T-helper 1 cell (primary cell): ENCODE measurements at places on chromosomes 16 and 17.

GRCh38 chr17:79410681-79411080 is 200.2 kb downstream of the RBFOX3 start:
- DNase-seq, result no peak

- no peak for DNase-seq
Observed at GRCh38 chr17:45312477-45313420, 4.1 kb downstream of the MAP3K14 start.

- DNase-seq, result no peak
Observed at GRCh38 chr17:76078860-76079534, at the start of gene ZACN. ZACN (plus strand) TSS chr17:76079182; CDS start chr17:76079265, 83 bp downstream.

DNA sequence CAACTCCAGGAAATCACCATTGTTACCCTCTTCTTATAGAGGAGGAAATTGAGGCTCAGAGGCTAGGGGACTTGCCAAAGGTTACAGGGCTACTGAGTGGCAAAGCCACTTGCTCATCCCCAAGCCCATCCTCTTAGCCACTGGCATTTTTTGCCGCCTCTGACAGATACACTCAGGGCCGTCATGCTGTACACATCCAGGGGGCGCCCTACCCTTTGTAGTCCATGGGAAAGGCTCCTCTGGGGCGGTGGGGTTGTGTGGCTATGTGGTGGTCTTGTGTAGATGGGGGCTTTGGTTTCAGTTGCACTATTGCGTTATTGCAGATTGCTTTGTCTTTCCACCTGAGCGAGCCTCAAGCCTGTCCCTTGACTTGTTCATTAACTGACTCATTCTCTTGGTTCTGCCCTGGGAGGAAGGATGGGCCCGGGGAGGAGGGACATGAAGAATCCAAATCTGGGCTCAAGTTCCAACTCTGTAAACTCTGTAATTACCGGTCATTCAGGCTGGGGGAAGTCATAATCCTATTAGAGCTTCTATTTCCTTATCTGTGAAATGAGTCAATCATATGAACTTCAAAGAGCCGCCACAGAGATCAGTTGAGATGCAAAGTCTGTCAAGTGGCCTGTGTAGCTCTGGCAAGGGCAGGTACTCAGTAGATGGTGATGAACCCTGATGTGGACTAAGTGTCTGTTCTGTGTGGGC is 2.8 kb downstream of the NOS2 start:
- no peak for DNase-seq

DNA sequence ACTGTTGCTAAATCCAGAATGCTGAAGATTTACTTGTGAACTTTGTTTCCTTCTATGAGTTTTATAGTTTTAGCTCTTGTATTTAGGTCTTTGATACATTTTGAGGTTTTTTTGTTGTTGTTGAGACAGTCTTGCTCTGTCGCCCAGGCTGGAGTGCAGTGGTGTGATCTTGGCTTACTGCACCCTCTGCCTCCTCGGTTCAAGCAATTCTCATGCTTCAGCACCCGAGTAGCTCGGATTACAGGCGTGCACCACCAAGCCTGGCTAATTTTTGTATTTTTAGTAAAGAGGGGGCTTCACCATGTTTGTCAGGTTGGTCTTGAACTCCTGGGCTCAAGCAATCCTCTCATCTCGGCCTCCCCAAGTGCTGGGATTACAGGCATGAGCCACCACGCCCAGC is 14.4 kb downstream of the TENT4B start:
- DNase-seq, result no peak

GRCh38 chr17:15952048-15952532 is 7.2 kb downstream of the ADORA2B start:
- no peak for DNase-seq

GRCh38 chr16:55521792-55522191 is 12.9 kb downstream of the LPCAT2 start:
- no peak for DNase-seq

DNA sequence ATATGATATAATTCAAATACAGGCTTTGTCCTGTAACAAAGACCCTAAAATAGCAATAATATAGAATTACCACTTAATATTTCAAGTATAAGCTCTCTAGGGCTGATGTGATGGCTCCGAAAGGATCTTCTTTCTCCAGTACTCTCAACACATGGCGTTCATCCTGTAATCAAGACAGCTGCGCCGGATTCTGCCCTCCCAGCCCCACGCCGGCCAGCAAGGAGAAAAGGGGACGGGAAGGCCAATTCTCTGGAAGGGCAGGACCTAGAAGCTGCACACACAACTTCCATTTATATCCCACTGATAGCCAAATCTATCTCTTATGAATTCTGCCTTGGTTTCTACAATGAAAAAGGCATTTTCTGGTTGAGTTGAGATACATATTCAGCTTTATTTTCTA is 32.0 kb downstream of the CCDC182 start:
- no peak for DNase-seq

- DNase-seq, result no peak
Observed at GRCh38 chr16:46986896-46987295, 13.4 kb upstream of the DNAJA2 start.

- DNase-seq, result no peak
Observed at GRCh38 chr16:89089120-89089519, 4.5 kb upstream of the ACSF3 start.

- DNase-seq, result no peak
Observed at GRCh38 chr17:8408371-8408770, 10.7 kb upstream of the RNF222 start.

GRCh38 chr16:35170610-35171009 is 1711.2 kb downstream of the TP53TG3F start:
- no peak for DNase-seq

- DNase-seq, result no peak
Observed at GRCh38 chr17:73387746-73388577, 76.2 kb upstream of the CDC42EP4 start.

- no peak for DNase-seq
Observed at GRCh38 chr17:44543213-44543904, 13.9 kb upstream of the FZD2 start.

DNA sequence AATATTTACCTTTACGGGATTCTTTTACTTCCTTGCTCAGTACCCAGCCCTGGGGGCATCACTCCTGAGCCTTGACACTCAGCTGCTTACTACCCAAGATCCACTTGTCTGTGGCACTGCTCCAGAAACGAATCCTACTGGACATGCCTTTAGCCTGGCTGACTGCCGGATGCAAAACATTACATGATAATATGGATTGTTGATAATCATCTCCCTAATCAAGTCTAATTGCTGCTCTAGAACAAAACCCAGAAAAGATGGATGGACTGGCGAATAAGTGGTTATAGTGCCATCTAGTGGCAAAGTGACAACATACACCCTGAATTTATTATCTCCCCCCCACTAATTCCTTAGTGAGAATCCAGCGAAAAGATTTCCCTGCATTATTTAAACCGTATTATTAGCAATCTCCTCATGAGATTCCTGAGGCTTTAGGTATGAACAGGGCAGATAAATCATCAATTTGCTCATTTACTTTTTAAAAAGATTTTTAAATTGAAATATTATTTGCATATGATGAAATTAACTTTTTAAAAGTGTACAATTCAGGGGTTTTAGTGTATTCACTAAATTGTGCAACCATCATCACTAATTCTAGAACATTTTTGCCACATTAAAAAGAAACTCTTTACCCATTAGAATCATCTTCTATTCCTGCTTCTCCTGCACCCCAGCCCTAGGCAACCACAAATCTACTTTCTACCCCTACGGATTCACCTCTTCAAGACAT is 61.6 kb downstream of the RGS9 start:
- DNase-seq, result peak; percentile 71
